Central memory CD8-positive, alpha-beta T cell (primary cell): ENCODE measurements at places on chromosomes 3 and 15.

- peak overlapping the region; percentile 8 for H3K27ac ChIP-seq
- peaks cover 14% of the 10 kb centered on the region for H3K36me3 ChIP-seq
- DNase-seq = no peak
Observed at GRCh38 chr3:4738737-4739274, 240.4 kb upstream of the BHLHE40 start.

DNA sequence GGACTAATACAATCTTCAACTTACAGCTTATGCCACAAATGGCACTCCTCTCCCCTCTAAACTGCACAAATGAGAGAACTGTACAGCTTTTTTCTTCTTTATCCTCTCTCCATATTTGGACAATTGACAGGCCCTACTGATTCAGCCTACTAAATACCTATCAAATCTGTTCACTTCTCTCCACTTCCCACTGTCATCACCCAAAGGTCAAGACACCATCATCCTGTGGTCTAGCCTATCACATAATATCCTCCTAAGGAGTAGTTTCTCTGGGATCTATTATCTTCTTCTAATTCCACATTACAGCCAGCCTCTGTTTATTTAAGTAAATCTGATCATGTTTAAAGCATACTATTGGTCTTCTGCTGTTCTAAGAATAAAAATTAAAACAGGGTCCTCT lies 33.0 kb upstream of the SLC12A8 start:
- H3K36me3 ChIP-seq = peaks cover 20% of the 10 kb centered on the region
- no peak for DNase-seq

GRCh38 chr3:46573701-46574100 lies 7.6 kb upstream of the LRRC2 start:
- no peaks in the 10 kb centered on the region for H3K36me3 ChIP-seq
- H3K27me3 ChIP-seq = no peaks in the 10 kb centered on the region
- no peaks in the 10 kb centered on the region for H3K4me1 ChIP-seq
- H3K27ac ChIP-seq = no peak overlapping the region
- H3K4me3 ChIP-seq = no peak overlapping the region

- H3K36me3 ChIP-seq = no peaks in the 10 kb centered on the region
- no peaks in the 10 kb centered on the region for H3K27me3 ChIP-seq
- no peak for DNase-seq
- H3K27ac ChIP-seq = no peak overlapping the region
- no peaks in the 10 kb centered on the region for H3K4me1 ChIP-seq
Observed at GRCh38 chr15:37045859-37046740, 54.2 kb downstream of the MEIS2 start.

GRCh38 chr3:169337500-169338078 lies 325.9 kb downstream of the MECOM start:
- no peak overlapping the region for H3K4me3 ChIP-seq
- H3K27me3 ChIP-seq = no peaks in the 10 kb centered on the region
- no peaks in the 10 kb centered on the region for H3K4me1 ChIP-seq
- no peak overlapping the region for H3K27ac ChIP-seq
- H3K36me3 ChIP-seq = no peaks in the 10 kb centered on the region
